ENCODE measurements at places on chromosomes 16 and 17.

DNA sequence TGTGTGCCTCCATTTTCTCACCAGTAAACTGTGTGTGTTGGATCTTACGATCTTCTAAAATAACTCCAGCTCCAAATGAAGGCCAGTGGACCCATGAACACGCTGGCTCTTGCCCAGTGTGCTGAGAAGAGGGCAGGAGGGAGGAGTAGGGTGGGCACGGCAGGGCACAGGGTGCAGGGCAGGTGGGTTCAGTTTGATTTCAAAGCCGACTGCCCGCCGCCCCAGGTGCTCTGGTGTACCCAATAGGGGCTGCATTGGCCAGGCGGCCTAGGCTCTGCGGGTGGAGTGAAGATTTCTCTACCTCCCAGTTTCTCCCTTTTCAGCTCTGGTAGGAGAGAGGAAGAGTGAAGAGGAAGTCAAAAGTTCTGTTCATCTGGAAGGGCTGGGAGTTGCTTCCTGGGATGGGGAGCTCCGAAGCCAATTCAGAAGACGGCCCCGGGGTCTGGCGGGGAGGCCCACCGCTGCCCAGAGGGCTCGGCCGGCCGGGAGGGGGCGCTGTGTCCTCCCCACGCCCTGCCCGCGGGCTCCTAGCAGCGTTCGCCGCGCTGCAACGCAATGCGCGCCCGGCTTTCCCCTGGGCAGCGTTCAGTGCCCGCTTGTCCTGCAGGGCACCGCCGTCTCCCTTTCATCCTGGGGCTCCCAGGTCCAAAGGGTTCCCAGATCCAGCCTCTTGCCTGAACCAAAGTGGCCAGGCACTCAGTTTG lies 1.1 kb upstream of the CRHR1 start:
- peak; percentile 40 for DNase-seq

DNA sequence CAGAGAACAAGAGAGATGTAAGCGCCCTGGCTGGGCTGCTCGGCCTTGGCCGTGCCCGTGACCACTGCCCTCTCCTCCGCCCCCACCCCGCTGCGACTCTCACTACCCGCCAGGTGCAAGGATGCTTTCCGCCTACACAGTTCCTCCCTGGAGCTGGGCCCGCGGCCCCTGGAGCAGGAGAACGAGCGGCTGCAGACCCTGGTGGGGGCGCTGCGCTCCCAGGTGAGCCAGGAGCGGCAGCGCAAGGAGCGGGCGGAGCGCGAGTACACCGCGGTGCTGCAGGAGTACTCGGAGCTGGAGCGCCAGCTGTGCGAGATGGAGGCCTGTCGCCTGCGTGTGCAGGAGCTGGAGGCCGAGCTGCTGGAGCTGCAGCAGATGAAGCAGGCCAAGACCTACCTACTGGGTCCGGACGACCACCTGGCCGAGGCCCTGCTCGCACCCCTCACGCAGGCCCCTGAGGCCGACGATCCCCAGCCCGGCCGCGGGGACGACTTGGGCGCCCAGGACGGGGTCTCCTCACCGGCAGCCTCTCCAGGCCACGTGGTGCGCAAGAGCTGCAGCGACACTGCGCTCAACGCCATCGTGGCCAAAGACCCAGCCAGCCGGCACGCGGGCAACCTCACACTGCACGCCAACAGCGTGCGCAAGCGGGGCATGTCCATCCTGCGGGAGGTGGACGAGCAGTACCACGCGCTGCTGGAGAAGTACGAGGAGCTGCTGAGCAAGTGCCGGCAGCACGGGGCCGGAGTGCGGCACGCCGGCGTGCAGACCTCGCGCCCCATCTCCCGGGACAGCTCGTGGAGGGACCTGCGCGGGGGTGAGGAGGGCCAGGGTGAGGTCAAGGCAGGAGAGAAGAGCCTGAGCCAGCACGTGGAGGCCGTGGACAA lies 9.2 kb upstream of the MRPL58 start:
- DNase-seq = no peak

DNA sequence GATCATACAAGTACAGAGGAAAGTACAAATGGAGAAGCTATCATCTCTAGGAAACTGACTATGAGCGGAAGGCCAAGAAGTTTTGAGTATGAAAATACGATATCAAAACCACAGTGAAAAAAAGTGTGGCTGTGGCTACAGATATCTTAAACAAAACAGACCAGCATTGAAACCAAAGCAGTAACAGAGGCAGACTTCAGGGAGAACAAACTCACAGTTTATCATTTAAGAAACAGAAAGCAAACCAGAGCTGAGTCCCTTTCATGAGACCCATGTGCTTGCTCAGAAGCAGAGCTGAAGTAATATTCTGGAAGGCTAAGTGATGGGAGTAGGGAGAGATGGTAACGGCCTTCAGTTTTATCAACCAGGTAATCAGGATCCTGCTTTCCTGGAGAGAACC lies 317.8 kb downstream of the CA10 start:
- no peak for DNase-seq

DNA sequence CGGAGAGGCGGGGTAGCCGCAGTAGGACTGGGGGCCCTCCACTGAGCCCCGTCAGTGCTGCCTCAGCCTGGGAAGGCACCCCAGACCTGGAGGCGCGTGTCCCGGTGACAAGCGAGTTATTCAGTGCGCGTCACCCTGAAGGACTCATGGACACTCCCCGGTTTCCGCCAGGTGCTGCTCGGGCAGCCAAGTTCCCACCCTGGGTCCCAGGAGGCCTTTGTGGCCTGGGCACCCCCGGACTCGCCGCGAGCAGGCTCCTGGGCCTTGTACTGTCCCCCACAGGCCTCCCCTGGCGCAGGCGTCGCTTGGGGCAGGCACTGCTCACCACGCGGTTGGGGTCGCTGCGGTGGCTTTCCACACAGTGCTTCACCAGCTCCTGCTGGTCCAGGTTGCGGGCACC lies 7.6 kb downstream of the RNF166 start:
- no peak for DNase-seq

- no peak for DNase-seq
Measured at GRCh38 chr16:54007504-54007903, 279.1 kb downstream of the IRX3 start.

GRCh38 chr17:60535382-60536279 lies 9.6 kb upstream of the APPBP2 start:
- no peak for DNase-seq

GRCh38 chr17:79573196-79573896 lies 37.5 kb downstream of the RBFOX3 start:
- DNase-seq = no peak

All from activated naive CD4-positive, alpha-beta T cell treated with Interleukin-2 at 50 U/mL for 16 hours (primary cell).